ENCODE measurements at places on chromosomes 1 and 21.

DNA sequence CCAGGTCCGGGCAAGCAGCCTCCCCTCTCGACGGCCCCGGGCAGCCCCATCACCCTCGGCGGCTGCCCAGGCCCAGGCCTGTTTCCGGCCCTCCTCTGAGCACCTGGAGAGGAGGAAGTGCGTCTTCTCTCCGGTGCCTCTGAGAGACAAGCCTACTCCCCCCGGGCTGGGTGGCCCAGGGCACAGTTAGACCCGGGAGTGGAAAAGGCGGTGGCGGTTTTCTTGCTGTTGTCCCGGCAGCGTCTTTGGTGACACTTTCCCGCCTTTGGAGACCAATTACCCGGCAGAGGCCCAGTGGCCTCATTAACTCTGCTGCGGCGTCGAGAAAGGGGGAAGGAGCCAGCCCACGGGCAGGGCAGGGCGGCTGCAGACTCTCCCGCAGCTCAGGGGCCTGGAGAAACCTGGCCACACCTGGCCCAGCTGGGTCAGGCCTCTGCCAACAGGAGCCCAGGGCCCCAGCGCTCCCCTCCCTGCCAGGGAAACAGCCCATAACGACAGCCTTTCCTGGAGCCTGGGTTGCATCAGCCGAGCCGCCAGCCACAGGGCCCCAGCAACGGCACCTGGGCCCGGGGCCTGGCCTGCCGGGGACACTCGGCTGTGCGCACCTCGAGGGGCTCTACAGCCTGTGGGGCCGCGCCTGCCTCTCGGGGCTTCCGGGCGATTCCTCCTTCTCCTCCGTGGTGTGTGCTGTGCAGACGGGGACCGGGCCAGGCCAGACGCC lies 28.4 kb upstream of the C1orf159 start:
- DNase-seq: peak; percentile 90

- DNase-seq: no peak
These were observed 318.1 kb downstream of the KCNH1 start for GRCh38 chr1:210815641-210816550.

DNA sequence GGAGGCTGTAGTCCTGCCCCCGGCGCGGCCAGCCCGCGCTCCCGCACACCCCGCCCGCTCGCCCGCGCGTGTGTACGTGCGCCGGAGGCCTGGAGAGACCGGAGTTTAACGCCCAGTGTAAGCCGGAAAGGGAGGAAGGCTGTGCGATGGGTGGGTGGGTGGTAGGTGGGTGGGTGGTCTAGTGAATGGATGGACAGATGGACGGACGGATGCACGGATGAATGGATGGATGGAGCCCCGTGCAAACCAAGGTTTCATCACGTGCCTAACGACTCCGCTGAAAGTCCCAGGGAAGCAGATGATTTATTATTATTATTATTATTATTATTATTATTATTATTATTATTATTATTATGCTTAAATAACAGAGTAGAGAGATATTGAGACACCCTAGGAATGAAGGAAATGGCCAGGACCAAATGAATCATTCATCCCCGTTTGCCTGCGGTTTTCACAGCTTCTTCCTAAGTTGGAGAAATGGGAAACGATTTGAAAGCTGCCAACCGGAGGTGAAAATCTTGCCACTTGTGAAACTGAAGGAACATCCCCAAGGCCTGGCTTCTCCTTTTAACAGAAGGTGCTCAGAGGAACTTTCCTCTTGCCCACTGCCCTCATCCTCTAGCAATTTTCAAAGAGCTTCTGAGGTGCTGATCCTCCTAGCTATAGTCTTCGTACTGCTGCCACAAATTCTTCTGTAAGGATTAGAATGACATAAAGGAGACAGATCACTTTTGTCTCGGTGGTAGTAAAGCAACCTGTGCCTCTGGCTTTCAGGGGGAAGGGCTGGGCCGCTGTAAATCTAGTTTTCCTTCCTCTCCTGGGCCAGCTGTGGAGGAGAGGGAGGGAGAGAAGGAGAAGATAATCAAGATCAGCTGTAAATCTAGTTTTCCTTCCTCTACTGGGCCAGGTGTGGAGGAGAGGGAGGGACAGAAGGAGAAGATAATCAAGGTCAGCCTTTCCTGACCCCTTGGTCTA lies 648 bp upstream of the RGS7 start:
- DNase-seq: peak; percentile 46

GRCh38 chr1:240499012-240499411 lies 112.9 kb downstream of the GREM2 start:
- DNase-seq: peak; percentile 48

DNA sequence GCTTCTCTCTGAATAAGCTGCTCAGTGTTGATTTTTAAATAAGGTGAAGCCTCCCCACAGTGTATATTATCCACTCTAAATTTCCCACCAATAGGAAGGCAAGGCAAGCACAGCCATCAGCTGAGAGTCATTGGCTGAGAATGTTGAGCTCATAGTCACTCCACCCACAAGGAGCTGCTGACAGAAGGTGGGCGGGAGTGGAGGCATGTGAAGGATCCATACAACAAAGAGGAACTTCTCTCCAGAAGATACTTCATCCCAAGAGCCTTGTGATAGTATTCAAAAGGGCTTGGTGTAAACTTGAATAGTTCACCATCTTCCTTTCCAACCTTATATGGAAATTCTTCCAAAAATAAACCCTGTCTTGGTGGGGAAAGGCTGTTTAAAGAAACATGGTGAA lies 42.8 kb downstream of the SAMD13 start:
- no peak for DNase-seq

- no peak for DNase-seq
These were observed 59.7 kb downstream of the DESI2 start for GRCh38 chr1:244712669-244713068.

- no peak for DNase-seq
These were observed 13.3 kb upstream of the TLR5 start for GRCh38 chr1:223156343-223156742.

- no peak for DNase-seq
These were observed 18.6 kb upstream of the POU2F1 start for GRCh38 chr1:167202049-167202448.

DNA sequence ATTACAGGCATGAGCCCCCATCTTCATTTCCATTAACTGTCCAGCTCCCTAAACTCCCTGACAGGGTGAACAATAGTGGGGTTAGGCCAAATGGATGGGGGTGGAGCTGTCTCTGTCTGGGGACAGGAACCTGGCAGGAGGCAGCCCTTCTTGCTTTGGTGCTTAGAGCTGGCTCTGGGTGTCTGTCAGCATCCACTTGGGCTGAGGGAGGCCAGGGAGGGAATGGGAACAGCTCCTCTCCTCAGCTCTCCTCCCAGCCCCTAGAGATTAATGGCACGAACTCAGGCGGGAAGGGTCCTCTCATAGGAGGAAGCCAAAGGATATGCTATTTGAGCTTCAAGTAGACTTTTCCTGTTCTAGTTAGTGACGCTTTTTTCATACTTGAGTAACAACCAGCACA lies 11.1 kb upstream of the ETV3L start:
- DNase-seq: peak; percentile 55

- no peak for DNase-seq
These were observed 10.0 kb downstream of the MAEL start for GRCh38 chr1:166999075-166999474.

GRCh38 chr1:151570819-151571218 lies 30.7 kb downstream of the TUFT1 start:
- DNase-seq: no peak

- no peak for DNase-seq
These were observed 64.8 kb downstream of the RPE65 start for GRCh38 chr1:68384872-68385411.

DNA sequence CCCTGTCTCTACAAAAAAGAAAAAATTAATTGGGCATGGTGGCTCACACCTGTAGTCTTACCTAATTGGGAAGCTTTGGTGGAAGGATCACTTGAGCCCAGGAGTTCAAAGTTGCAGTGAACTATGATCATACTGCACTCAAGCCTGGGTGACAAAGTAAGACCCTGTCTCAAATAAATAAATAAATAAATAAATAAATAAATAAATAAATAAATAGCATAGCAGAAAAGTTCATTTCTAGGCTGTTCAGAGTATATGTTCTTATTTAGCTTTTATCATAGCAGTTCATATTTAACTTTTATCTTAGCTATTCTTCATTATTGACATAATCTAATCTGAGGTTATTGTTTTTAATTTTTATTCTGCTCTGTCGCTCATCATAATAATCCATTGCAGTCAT lies 8.7 kb upstream of the SEC16B start:
- no peak for DNase-seq

DNA sequence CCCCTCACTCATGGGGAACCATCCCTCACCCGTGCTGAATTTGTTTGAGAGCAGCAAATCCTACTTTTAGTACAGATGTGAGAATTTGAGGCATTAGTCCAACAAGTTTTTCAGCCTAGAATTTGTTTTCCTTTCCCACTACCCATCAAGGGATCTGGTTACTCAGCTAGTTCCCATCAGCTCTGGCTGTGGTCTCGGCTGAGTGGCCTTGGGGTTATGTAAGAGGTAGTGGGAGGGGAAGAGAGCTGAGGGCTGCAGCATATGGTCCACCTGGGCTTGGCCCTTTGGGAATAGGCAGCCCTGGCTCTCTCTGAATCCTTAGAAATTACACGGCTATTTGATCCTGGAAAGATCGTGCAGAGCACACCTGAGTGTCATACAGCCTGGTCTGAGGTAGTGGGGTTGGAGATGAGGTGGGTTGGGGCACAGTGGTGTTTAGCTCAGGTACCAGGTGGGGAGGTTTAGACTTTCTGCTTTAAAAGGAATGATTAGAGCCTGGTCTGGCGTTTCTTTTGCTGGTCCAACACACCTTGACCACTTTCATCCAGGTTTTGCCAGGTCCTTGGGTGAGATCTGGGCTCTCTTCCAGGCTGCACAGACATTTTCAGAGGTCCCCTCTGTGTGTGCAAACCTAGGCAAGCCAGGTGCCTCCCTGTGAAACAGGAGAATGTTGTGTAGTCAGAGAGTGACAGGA lies 4.2 kb downstream of the GSTM4 start:
- DNase-seq: no peak

GRCh38 chr1:15953294-15953771 lies 22.6 kb downstream of the ZBTB17 start:
- DNase-seq: no peak

GRCh38 chr1:40795811-40796586 lies 12.4 kb downstream of the KCNQ4 start:
- DNase-seq: no peak

DNA sequence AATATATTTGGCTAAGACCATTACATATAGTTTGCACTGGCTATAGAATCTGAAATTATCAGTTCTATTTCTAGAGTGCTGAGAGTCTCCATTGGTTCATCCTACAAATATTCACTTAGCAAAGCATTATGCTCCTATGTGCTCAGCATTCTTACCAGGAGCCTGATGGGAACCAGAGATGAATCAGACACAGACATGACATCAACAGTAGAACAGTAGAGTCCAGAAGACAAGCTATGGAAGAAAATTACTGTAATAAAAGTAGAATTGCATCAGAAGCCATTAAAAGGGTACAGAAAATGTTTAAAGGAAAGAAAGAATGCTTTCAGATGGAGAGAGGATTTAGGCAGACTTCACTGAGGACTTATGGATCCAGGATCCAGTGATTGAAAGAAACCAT lies 271.7 kb upstream of the SNX7 start:
- no peak for DNase-seq

DNA sequence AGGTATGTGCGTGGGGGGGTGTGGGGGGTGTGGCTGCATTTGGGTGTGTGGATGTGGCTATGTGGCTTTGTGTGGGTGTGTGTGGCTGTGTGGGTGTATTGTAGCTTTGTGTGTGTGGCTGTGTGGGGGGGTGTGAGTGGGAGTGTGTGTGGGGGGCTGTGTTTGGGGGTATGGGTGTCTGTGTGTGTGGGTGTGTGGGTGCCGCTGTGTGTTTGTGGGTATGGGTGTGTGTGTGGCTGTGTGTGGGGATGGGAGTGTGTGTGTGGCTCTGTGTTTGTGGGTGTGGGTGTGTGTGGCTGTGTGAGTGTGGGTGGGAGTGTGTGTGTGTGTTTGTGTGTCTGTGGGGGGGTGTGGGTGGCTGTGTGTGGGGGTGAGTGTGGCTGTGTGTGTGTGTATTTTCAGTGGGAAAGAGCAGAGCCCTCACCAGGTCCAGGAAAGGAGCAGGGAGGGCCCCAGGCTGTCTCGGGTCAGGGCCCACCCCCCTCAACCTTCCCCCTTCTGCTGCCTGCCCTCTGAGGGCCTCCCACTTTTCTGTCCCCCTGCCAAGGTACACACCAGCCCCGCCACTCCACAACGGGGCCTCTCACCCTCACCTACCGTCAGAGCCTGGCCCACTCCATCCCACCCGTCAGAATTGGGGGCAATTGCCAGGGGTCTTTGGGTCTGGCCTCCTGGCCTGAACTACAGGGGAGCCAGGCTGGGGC lies 1.9 kb upstream of the COL8A2 start:
- DNase-seq: no peak

DNA sequence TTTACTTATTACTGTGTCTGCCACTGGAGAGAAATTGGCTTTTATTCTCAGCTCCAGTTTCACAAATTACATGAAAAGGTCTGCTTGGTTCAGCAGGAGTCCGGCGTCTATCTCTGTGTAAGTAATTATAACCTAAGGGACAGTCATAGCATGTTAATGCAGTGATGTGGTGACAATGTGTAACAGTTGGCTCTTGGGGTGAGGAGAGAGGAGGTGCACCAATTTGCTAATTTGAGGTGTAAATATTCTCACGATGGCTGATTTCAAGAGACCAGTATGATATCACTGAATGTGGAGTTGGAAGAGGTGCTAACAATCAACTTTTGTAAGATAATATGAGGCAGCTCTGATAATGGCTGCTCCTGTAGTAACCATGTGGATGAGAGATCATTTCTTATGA lies 86.1 kb downstream of the CTH start:
- no peak for DNase-seq

GRCh38 chr1:243939167-243939848 lies 89.3 kb upstream of the AKT3 start:
- peak; percentile 76 for DNase-seq

- DNase-seq: no peak
These were observed 57.9 kb upstream of the LGALS8 start for GRCh38 chr1:236465959-236466303.

DNA sequence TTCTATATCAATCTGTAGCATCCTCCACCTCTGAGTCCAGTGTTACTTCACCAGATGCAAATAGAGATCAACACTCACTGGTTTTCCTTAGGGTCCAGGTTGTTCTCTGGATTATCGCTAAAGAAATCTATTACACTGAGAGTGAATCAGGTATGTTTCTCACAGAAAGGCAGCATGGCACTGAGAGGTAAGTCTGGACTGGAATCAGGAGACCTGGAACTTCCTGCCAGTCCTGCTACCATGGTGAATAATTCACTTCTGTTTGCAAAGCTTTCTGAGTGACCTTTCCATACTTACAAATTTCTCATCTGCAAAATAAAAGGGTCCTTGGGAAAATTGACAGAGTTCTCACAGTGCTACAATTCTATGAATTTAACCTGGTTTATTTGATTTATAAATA lies 1583.3 kb downstream of the MRPL39 start:
- DNase-seq: no peak

DNA sequence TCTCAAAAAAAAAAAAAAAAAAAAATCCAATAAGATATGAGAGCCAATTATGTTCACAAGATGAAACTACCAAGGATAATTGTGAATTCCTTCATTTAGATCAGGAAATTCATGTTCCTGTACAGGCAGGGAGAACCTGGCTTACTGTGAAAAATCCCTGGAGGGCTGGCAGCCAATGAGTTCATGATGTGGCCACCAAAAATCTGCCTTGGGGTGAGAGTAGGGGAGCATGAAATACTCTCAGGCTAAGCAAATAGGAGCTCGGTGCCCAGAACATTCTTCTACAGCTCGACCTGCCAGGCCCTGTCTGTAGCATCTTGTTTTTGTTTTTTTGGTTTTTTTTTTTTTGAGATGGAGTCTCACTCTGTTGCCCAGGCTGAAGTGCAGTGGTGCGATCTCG lies 50.1 kb downstream of the PIK3CD start:
- DNase-seq: no peak
